NCI-H1694 treated with DMSO at 0.1 percent for 48 hours (cell line): ENCODE measurements at places on chromosomes 7 and 10.
A peak's percentile ranks its signal among the peaks of the same experiment; 100 is the strongest.

- DNase-seq = no peak
These were observed 1.2 kb downstream of the TMEM139 start for GRCh38 chr7:143285806-143286521.

GRCh38 chr10:59336632-59337031, 25.7 kb downstream of the FAM13C start:
- DNase-seq = no peak

DNA sequence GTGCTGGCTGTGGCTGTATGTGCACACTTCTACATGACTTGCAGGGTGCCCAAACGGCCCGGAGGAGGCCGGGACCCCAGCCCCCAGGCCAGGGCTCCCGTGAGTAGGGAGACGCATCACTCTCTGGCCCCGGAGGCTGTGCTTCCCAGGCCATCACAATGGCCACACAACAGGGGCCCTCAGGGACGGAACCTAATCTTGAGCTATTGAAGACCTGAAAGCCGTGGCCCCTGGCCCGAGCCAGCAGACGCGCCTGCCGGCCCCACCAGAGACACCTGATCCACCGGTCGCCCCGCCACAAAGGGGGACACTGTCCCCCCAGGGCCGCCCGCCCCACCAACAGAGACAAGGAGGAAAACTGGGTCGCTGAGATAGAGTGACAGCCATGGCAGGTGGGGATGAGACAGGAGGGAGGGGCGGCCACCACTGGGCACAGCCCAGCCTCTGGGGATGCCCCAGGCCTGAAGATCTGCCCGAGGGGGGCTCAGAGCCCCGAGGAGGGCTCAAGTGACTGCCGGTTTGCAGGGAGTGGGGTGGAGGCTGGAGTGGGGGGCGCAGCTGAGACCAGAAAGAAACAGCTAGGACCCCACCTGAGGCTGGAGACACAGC, 10.2 kb upstream of the LFNG start:
- no peak for DNase-seq

DNA sequence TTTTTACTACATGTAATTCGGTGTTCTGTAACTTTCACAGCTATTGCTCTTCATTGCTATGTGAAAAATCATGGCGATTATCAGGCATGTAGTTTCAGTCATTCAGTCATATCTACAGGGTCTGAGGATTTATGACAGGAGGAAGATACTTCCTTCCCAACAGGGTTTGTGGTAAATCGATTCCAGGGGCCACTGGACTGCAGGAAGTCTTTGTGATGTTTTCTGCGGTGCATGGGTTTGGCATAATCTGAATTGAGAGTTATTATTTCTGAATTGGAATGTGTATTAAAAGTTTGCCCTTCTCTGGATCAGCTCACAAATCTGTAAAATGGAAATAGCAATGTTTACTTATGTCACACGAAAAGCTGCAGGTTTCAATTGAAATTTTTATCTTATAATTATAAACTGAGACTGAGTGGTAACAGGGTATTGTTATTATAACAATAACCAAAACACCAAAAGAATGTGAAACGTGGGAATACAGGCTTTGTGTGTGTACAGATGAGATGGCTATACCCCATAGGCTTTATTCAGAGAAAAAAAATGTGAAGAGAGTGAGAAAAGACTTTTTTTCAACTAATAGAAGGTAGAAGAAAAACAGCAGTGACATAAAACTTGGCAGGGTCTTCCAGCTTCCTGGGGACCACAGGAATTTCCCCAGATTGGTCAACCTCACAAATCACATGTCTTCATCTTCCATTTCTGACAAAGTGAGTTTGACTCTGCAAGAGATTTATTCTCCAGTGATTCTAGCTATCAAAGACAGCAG, 307.7 kb upstream of the NFE2L3 start:
- no peak for DNase-seq

DNA sequence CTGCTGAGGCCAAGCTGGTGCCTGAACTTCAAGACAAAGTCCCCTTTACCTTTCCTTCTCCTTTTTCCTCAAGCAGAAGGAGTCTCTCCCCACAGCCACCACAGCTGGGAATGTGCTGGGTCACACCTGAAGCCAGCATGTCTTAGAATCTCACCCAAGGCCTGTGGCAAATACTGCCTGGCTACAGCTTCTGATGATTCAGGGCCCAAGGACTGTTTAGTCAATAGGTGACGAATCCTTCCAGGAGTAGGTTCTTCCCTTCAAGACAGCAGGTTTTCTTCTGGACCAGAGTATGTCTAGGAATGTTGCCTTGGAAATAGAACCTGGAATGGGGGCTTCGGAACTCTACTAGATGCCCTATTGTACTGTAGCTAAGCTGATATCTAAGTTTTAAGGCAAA, 374.6 kb downstream of the KIF20B start:
- DNase-seq = no peak

DNA sequence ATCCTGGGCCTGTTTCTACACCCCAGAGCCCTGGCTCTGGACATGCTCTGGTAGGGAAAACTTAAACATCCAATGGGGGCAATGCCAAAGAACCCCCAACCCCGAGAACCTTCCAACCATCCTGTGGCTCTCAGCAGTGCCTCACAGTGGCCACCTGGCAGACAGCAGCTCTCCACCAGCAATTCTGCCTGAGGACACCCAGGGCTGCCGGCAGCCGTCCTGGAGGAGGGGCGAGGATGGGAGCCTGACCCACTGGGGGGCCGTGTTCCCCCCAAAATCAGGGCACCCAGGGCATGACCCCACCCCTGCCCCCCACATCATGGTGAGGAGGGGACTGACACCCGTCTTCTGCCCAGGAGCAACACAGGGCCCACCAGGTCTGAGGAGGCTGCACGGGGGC, 32.7 kb downstream of the DPYSL4 start:
- no peak for DNase-seq

- DNase-seq = no peak
These were observed 15.5 kb upstream of the ADGRA1 start for GRCh38 chr10:133072196-133072595.

GRCh38 chr7:19554581-19554980, 154.3 kb downstream of the POLR1F start:
- no peak for DNase-seq

DNA sequence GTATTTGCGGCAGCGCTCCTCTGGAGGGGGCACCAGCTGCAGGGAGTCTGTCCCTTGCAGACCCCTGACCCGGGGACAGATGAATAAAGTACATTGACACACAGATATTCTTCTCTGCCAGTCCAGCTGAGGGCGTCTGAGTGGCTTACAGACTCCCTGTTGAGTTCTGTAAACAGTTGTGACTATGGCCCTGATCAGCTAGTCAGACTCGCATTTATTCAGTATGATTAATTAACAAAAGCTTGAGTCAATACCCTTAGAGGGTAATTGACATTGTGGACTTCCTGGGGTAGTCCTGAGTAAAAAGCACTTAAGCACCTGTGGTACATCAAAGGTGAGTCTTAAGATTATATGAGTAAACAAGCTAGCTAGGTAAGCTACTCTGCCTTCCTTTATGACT, 21.0 kb downstream of the ANKRD30A start:
- no peak for DNase-seq

DNA sequence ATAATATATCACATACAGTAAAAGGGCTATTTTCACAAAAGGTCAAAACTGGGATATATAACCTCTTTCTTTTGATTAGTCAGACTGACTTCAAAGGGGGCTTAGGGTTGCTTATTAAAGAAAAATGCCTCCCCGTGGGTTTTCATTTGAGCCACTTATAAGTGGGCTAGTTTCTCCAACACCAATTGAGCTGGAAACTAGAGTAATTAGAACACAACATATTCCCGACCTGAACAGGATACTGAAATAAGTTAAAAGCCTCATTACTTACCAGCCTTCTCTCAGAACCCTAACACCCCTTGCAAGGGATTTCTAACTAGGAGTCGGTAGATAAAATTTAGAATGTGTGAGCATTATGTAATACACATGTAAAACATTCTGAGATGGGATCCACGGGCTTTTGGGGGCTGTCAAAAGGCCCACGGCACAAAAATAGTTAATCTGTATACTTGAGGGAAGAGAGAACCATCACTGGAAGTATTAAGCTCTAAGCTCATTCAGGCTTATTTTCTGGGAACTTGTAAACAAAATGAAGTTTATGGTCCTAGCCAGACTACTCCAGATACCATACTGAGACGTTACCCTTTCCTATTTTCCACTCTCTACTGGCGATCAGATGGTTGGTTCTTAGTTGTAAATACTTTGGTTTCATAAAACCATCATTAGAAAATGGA, 29.3 kb upstream of the KMT2E start:
- no peak for DNase-seq

- peak; percentile 68 for DNase-seq
These were observed 2.2 kb downstream of the NPM3 start for GRCh38 chr10:101780818-101781654.

DNA sequence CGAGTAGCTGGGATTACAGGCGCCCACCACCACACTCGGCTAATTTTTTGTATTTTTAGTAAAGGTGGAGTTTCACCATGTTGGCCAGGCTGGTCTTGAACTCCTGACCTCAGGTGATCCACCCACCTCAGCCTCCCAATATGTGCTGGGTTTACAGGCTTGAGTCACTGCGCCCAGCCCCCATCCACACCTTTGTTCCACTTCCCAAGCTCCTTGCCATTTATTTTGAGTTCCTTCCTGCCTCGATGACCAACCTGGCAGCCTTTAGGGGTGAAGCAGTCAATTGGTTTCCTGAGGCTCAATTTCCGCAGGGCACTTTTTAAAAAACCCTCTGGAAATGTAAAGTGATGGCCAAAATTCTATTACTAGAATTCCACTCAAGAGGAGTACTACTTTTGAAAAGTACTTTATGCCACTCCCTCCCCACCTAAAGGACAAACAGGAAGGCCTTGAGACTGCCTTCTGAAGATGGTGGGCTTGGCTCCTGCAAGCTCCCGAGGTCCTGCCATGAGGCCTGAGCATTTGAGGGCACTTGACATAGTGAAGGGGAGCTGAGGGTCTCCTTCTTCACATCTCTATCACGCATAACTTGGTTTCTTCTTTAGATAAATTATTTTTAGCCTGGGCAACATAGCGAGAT, 32.5 kb upstream of the RBM33 start:
- no peak for DNase-seq

DNA sequence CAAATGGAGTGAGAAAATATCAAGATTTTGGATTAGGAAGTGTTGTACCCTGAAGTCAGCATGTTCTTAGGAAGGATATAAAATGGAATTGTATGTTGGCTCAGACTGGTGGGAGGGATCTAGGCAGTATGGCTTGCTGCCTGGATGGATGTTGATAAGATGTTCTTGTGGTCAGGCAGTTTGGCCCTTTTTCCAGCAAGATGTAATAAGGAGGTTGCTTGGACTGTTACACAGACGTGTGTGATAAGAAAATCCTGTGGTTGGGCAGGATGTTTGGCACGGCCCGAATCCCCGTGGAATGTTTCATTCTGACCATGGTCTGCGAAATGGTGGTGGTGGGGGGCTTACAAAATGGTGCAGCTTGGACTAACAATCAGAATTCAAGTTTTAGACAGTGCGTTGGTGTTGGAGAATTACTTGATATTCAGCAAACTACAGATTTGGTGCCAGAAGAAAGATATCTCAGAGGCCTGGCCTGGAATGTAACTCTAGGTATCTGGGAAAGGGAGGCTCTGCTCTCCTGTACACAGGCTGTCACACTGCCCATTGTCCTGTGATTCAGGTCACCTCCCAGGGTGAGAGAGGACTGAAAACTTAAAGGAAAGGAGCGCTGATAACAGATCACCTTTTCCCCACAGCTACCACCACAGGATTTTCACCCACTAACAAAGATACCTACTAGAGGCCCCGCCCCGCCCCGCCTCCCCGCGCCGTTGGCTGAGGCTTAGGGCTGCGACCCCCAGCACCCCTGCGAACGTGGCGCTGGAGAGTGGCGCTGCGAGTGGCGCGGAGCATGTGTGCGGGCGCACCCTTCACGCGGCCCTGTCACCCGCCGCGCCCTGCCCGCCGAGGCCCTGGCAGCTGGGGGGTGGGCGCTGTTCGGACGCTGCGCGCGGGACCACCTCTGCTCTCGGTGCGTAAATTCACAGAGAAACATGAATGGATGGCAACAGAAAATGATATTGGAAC, 19.3 kb upstream of the ZNF680 start:
- no peak for DNase-seq
